Astrocyte of the spinal cord (primary cell): ENCODE measurements at places on chromosomes 11 and 22.
A peak's percentile ranks its signal among the peaks of the same experiment; 100 is the strongest.

DNA sequence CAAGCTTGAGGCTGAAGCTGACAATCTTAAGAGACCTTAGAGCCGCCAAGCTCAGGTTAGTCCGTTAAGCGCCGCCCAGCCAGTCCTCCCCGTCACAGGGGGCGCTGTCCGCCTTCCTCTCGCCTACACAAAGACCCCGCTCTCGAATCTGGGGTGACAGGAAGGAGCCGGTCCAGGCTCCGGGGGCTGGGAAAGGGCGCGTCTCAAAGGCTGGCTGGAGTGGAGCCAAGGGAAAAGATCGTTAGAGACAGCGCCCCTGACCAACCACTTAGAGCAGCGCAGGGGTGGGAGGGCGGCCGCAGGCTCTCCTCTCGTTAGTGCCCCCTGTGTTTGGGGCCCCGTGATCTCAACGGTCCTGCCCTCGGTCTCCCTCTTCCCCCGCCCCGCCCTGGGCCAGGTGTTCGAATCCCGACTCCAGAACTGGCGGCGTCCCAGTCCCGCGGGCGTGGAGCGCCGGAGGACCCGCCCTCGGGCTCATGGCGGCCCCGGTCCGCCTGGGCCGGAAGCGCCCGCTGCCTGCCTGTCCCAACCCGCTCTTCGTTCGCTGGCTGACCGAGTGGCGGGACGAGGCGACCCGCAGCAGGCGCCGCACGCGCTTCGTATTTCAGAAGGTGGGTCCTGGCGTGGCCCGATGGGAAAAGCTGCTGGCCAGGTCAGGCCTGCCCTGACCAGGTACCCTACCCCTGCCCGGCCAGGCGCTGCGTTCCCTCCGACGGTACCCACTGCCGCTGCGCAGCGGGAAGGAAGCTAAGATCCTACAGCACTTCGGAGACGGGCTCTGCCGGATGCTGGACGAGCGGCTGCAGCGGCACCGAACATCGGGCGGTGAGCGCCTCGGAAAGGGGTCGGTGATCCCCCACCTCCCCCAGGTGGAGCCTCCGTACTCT lies at the start of gene MUS81:
Gene MUS81 (plus strand): TSS at position 156 of the 887 bp plus-strand sequence. CDS start 321 bp downstream, at position 477.
- peak; percentile 99 for DNase-seq

- DNase-seq: no peak
Measured at GRCh38 chr11:30935861-30936260, 349.7 kb upstream of the MPPED2 start.

GRCh38 chr11:128939591-128939990 lies 3.1 kb downstream of the TP53AIP1 start:
- no peak for DNase-seq

DNA sequence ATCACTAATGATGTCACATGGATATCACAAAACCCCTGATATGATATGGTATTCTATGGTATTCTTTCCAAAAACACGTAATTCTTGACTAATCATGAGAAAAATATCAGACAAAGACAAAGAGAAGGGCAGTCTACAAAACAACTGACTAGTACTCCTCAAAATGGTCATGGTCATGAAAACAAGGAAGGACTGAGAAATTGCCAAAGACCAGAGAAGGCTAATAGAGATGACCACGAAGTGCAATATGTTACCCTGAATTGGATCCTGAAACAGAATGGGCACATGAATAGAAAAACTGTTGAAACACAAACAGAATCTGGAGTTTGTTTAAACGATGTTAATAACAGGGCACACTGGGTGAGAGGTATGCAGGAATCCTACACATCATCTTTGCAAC lies 10.2 kb downstream of the CKAP5 start:
- DNase-seq: no peak

DNA sequence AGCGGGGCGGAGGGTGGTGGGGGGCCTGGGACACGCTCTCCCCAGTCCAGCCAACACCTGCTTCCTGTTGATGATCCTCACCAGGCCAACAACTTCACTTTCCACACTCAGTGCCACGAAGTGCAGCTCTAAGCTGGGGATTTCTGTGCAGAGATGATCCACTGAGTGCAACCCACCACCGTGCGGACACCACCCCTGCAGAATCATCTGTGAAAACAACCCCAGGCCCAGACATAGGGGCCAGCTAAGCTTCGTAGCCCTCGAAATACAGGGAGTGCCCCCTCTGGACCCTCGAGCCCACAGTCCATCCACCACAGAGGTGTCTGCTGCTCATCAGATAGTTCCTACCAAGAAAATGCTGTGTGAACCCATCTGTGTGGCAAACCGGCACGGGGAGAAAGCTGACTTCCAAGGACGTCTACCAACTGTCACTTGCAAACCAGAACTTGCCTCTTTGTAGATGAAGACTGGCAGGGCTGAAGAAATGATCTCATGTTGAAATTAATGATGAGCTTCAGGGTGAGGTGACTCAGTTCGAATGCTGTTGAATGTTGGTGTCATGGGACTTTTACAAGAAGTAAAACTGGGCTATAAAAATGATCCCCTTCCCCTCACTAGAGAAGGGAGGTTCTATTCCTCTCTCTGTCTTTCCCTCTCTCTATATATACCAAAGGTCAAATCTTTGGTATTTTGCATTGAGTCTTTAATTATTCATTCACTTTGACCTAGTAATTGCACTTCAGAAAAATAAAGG lies 73.4 kb downstream of the MYEOV start:
- no peak for DNase-seq

- DNase-seq: no peak
Measured at GRCh38 chr22:28874811-28875320, 8.5 kb upstream of the ZNRF3 start.

GRCh38 chr11:74465291-74465708 lies 2.0 kb downstream of the KCNE3 start:
- no peak for DNase-seq

- no peak for DNase-seq
Measured at GRCh38 chr22:17269607-17270261, 50.5 kb upstream of the ADA2 start.

DNA sequence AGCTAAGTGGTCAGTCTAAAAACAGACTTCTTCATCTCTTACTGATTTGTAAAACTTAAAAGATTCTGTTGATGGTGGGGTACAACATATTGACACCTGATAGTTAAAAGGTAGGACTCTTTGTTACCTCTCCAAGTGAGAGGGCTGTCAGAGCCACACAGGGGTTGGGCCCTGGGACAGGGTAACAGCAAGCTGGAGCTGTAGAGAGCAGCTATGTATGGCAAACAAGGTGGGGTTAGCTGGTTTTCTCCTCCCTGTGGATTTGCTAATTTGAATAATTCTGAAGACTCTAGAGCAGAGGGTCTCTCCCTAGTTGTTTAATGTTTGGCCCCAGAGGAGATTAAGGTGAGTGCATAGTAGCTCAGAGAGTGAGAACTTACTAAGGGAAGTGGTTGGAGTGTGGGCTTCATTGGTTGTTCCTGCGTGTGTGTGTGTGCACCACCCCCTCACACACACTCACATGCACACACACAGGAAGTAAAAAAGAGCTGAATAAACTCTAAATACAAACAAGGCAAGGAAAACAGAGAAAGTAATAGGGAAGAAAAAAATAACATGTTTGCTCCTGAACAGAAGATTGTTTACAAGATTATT lies 9.2 kb upstream of the GAS2 start:
- no peak for DNase-seq

- no peak for DNase-seq
Measured at GRCh38 chr11:15113381-15113780, 1.3 kb upstream of the INSC start.

- no peak for DNase-seq
Measured at GRCh38 chr22:49330421-49331222, 497.1 kb downstream of the BRD1 start.

- peak; percentile 96 for DNase-seq
Measured at GRCh38 chr11:67373648-67374570, 511 bp upstream of the CLCF1 start.

DNA sequence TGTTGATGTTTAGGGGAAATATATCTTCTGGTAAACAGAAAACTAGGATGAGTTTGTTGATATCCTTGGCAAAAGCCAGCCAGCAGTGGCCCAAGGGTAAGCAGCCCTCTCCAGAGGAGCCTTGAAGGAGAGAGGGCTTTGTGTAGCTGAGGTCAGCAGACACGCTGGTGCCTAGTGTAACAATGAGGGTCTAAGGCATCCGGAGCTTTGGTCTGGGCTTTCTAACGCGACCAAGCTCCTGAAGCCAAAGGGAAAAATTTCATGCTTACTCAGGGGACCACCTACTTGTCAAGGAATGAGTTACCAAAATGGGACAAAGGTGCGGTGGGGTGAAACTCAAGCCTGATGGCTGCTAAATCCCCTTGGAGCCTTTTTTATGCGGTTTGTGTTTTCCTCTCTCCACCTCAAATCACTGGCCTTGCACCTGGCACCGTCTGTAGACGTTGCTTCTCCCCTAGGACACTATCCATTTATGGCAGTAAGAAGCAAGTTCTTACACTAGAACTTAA lies 134.9 kb downstream of the DBX1 start:
- DNase-seq: no peak

GRCh38 chr11:132206993-132207392 lies 836.6 kb downstream of the NTM start:
- DNase-seq: peak; percentile 4

- DNase-seq: no peak
Measured at GRCh38 chr11:83116015-83116641, 40.8 kb upstream of the PCF11 start.

GRCh38 chr11:2838676-2839294 lies 46.8 kb downstream of the CDKN1C start:
- no peak for DNase-seq

DNA sequence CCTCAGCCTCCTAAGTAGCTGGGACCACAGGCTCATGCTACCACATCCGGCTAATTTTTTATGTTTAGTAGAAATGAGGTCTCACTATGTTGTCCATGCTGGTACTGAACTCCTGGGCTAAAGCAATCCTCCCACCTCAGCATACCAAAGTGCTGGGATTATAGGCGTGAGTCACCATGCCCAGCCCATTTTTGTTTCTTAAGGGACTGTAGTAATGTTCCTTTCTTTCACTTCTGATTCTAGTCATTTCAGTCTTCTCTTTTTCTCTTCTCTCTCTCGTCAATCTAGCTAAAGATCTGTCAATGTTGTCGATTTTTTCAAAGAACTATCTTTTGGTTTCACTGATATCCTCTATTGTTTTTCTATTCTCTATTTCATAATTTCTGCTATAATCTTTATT lies 111.0 kb upstream of the APOA1 start:
- DNase-seq: peak; percentile 19

DNA sequence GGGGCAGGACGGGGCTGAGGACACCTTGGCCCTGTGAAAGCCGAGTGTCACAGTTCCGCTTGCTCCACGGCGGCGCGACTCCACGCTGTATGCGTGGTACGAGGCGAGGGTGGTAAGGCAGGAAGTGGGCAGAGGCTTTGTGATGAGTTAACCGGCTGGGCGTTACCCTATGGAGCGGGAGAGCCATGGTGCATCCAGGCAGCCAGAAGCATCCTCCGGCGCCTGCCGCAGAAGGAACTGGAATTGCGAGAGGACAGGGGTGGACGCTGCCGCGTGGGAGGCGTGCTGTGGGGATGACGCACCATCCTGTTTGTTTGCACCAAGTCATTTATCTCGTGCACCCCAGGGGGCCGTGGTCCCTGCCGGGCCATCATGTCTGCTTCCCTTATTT lies 643.9 kb downstream of the BRD1 start:
- no peak for DNase-seq

DNA sequence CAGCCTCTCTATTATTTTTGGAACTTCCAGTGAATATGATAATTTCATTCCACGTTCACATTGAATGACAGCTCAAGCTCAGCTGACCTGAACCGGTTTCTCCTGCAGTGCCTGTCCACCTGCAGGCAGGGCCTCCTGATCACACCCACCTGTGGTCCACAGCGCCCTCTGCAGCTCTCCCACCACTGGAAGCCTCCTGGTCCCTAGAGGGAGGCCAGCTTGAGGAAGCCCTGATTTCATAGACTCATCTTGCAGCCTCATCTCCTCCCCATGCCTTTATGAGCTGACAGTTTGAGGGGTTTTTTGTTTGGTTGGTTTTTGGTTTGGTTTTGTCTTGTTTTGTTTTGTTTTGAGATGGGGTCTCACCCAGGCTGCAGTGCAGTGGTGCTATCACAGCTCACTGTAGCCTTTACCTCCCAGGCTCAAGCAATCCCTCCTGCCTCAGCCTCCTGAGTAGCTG lies 29.9 kb upstream of the MALAT1 start:
- no peak for DNase-seq

DNA sequence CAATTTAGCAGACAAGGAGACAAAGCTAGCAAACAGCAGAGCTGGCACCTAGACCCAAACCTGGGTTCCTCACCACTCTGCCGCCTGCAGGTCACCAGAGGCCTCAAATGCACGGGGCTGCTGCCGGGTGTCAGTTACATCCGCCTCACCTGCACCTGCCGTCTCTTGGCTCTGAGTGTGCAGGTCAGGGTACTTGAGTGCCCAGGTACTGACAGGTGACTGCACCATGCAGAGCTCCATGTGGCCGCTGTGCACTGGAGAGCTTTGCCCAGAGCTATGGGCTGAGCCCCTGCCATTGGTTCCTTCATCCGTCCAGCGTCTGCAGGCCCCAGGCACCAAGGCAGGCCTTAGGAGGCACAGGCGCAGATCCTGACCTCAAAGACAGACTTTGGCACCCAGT lies 35.0 kb downstream of the PDGFB start:
- DNase-seq: no peak

DNA sequence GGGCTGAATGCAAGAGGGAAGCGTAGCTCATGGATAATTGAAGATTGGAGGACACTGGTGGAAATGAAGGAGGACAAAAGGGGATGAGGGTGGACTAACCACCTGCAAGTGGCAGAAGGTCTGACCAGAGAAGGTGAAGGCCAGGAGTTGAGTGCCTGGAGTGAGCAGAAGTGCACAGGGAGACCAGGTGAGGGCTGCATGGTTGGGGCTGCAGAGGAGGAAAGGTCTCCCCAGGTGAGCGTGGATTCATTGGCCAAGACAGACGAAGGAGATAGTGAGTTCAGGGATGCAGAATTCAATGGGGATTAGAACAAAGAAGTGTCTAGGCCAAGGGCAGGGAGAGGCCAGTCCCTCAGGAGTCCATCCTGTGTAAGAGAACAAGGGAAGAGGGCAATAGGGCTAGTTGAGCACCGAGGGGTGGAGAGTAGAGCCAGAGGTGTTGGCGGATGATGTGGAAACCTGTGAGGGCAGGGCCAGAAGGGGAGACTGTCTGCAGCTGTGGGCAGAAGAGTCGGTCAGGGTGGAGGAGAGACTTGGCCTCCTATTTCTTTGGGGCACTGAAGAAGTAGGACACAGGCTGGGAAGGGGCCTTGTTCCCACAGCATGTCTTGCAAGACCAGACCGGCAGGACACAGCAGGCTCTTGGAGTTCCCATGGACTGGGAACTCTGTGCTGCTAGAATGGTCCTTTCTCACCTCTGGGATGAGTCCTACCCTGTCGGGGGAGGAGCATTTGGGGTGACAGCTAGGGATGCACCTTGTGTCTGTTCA lies 6.7 kb downstream of the TRIM29 start:
- no peak for DNase-seq

- no peak for DNase-seq
Measured at GRCh38 chr22:49906071-49906798, 12.0 kb downstream of the ALG12 start.

DNA sequence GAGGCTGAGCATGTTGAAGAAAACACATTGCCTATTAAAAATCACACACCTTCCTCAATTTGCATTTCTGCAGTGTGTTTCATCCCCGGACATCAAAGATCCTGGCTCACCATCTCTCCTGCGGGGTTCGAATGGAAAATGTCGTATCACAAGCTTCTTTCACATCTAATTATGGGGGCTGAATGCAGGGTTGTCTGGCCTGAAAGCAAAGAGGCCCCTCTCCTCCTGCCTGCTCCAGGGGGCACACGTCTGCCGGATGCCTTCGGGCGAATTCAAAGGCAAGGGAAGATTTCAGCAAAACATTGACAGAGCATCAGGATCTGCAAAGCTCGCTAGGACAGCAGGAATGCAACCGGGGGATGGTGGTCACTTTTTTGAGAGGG lies 1447.7 kb downstream of the TBC1D22A start:
- no peak for DNase-seq

GRCh38 chr11:118911880-118912741 lies 13.6 kb downstream of the BCL9L start:
- DNase-seq: peak; percentile 93
